ENCODE measurements at places on chromosomes 11 and 22.

- no peak for DNase-seq
These were observed 42.1 kb upstream of the SEPTIN5 start for GRCh38 chr22:19672054-19672776.

DNA sequence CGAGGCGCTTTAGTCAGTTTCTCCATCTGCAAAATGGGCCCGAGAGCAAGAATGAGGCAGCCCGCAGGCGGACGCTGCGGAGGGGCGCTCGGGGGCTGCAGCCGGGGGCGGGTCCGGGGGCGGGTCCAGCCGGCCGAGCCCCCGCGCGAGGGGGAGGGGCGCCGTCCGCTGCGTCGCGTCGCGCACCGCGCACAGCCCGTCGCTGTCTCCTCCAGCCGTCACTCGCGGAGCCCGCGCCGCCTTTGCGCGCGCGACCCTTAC is 282 bp downstream of the PC start:
- no peak for DNase-seq

DNA sequence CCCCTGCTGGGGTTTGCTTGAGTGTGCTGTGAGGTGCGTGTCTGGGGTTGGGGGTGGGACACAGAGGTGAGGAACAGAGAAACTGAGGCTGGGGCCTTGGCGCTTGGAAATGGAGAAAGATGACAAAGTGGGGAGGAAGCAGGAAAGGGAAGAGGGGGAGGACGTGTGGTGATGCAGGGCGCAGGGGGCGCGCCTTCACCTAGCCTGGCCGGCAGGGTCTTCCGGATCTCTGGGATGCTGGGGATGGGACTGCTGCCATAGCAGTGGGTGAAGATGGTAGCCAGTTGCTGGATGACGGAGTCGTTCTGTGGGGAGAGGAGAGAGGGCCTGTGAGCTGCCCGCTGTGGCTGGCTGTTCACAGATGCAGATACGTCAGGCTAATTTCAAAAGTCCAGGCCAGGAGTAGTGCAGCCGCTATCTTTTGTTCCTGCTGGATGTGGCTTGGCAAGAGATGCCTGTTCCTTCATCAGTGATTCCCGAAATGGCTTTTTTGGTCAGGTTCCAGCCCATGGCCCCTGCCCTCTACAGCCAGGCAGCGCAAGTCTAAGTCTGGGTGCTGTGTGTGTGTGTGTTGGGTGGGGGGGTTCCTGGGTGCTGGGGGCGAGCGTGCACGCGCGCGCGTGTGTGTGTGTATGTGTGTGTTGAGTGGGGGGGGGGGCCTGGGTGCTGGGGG is 54.8 kb downstream of the NAT10 start:
- DNase-seq, result no peak

GRCh38 chr11:35173616-35174566 is 34.9 kb downstream of the CD44 start:
- DNase-seq, result no peak

DNA sequence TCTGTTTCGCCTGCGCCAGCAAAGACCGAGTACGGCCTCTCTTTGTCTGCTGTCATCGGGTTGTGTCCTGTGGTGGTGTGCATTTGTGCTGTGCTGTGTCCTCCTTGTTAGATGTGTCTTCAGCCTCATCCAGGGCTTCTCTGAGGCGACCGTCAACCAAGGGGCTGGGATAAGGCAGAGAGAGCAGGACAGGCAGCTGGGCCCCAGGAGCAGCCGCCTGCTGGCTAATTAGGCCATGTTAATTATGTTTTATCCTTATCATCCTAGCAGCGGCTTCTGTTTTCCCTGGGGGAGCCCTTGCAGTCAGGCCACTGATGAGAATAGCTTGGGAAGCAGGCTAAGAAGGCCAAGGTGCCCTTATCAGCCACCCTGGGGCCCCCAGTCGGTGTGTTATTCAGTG is 40.7 kb upstream of the TTC12 start:
- DNase-seq, result no peak
